ENCODE measurements at places on chromosomes 7 and 10.

- DNase-seq, result no peak
These were observed 709 bp downstream of the GPAM start for GRCh38 chr10:112182784-112183328.

- no peak for DNase-seq
These were observed 240.5 kb upstream of the FZD8 start for GRCh38 chr10:35882422-35883150.

- DNase-seq, result no peak
These were observed 8.4 kb downstream of the C10orf105 start for GRCh38 chr10:71711052-71711623.

- DNase-seq, result no peak
These were observed 590.4 kb upstream of the PFKP start for GRCh38 chr10:2476812-2477553.

GRCh38 chr10:132459301-132460003, 62.5 kb downstream of the PWWP2B start:
- no peak for DNase-seq

GRCh38 chr7:84975586-84976185, 211.2 kb downstream of the SEMA3D start:
- DNase-seq, result no peak

DNA sequence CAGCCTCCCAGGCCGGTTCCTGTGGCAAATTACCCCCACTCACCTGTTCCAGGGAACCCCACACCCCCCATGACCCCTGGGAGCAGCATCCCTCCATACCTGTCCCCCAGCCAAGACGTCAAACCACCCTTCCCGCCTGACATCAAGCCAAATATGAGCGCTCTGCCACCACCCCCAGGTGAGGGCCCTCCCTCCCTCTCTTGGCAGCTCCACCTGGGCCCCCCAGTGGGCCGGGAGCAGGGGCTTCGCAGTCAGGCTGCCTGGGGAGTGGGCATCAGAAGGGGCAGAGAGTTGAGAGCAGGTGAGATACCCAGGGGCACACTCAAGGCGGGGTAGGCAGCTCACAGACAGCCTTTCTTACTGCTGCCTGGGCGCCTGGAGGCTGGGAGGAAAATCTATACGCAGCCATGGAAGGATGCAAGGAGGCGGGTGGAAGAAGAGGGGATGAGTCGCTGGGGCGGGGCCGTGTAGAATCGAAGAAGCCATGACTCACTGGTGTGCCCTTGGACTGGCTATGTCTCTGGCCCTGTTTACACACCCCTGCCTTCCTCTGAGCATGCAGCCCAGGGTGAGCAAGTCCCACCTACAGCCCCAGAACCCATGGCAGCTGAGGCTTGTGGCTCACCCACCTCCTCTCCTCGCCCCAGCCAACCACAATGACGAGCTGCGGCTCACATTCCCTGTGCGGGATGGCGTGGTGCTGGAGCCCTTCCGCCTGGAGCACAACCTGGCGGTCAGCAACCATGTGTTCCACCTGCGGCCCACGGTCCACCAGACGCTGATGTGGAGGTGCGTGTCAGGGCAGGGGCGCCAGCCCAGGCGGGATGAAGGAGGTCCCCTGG, 48.6 kb upstream of the PPIF start:
- DNase-seq, result no peak

GRCh38 chr10:30098629-30099028, 39.2 kb upstream of the JCAD start:
- no peak for DNase-seq

DNA sequence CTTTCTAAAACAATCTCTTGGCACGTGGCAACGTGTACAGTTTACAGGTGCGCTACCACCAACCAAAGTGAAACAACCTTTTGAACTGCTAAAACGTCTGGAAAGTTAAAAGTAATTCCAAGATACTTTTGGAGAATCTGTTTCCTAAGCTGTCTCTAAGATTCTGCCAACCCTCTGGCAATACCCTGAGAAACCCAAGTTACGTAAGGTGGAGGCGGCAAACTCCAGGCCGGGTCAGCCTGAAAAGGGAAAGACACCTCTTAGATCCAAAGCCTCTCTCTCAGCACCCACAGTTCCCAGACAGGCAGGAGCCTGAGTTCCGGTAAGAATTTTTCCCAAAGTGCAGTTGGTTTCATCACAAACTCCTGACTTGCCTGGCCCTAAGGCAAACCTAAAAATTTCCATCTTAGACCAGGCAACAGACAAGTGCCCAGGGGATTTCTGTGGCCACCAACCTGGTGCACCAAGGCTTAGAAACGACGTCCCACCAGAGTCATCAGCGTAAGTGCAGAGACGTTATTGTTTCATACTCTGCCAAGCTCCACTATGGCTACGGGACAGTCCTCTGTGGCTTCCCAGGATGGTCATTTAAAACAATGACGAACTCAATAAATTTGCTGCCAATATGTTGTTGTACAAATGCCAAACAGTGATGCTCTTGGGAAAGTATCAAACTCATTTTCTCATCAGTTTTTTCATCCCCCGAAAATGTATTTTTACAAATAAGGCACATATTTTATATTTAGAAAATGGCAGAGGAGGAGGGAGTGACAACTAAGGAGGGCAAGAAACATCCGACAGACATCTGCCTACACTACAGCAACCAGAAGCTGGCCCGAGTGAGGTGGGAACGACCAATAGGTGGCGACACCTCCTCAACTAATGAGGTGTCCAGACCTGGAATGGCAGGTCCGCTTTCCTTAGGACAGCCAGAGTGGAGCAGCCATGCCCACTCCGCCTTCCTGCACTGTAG, 205.8 kb upstream of the FRMD4A start:
- DNase-seq, result no peak

DNA sequence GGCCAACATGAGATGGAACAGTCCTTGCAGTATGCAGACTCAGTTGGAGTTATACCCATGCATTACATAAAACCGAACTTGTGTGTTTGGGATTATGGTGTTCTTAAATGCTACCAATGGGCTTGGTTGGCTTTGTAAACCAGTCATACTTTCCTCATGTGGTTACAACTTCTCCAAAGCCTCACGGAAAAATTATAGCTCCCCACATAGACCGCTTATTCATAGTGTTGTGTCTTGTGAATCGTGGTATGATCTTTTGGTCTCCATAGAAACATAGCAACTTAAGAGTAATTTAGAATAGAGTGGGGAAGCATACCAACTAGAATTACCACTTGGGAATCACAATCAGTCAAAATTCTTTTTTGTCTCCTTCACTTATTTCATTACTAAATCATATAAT, 112.3 kb upstream of the FZD1 start:
- DNase-seq, result no peak
